ENCODE measurements at places on chromosomes 13 and 19.
A peak's percentile ranks its signal among the peaks of the same experiment; 100 is the strongest.

DNA sequence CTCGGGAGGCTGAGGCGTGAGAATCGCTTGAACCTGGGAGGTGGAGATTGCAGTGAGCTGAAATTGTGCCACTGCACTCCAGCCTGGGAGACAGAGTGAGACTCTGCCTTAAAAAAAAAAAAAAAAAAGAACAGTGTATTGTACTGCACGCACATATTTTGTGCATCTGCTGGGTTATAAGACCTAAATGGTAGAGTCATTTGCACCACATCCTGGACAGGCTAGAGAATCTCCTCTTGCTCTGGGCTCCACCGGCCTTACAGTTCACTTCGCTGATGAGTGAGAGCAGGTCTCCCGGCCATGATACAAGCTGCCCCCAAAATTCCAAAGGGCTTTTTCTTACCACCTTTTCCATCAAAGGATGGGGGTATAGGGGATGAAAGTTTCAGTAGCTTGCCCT is 7.2 kb upstream of the SAE1 start:
- DNase-seq = no peak

GRCh38 chr13:27354379-27354778 is 70.0 kb upstream of the GTF3A start:
- DNase-seq = peak; percentile 42

- DNase-seq = no peak
Observed at GRCh38 chr13:113548778-113549621, 35.6 kb upstream of the TFDP1 start.

- no peak for DNase-seq
Observed at GRCh38 chr19:3515891-3516422, 9.8 kb downstream of the FZR1 start.

DNA sequence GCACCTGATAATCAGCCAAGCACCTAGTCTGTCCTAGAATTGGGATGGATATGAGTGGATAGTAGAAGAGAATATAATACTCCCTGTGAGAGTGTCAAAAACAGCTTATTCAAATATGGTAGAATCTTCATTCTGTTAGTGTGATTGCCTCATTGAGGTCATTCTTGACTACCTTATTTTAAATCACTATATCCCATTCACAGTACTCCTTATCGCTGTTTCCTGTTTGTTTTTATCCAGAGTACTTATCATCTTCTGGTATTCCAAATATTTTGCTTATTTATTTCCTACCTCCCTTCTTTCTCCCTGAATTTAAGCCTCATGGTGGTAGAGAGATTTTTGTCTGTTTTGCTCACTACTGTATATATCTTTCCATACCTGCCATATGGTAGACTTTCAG is 9.9 kb downstream of the NDFIP2 start:
- no peak for DNase-seq

DNA sequence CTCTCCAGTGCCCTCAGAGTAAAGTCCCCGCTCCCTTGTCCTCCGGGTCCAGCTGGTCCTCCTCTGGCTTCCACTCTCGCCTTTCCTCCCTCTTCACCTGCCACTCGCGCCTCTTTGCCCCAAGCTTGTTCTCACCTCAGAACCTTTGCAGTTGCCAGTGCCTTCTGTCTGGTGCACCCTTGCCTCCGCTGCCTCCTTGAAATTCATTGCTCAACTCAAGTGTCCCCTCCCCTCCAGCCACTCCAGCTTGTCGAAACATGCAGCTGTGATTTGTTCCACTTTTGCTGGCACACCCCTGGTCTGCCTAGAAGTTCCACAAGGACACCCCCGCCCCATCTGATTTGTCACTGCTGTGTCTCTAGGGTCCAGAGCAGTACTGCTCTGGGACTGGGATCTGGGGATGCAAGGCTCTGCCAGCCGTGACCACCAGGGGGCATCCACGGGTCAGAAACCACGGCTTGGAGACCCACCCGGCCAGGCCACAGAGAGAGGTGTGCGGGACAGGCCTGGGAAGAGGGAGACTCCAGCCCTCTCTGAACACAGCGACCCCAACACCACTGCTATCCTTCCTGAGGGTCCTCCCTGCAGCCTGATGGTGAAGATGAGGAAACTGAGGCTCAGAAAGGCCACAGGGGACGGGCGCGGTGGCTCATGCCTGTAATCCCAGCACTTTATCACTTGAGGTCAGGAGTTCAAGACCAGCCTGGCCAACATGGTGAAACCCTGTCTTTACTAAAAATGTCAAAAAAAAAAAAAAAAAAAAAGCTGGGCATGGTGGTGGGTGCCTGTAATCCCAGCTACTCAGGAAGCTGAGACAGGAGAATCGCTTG is 49.9 kb downstream of the AP1M1 start:
- peak; percentile 93 for DNase-seq

- no peak for DNase-seq
Observed at GRCh38 chr19:15995536-15995935, 46.7 kb downstream of the OR10H4 start.

DNA sequence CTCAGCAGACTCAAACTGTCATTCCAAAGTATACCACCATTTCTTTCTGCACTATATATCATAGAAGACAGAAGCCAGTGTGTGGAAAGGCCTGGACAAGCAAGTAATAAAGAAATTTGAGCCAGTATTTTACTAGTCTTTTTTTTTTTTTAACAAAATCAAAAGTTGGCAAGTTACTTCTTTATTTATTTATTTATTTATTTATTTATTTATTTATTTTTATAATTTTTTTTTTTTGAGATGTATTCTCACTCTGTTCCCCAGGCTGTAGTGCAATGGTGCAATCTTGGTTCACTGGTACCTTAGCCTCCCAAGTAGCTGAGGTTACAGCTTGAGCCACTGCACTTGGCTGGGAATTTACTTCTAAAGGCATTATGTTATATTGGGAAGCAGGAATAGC is 25.3 kb downstream of the ZNF493 start:
- DNase-seq = no peak

DNA sequence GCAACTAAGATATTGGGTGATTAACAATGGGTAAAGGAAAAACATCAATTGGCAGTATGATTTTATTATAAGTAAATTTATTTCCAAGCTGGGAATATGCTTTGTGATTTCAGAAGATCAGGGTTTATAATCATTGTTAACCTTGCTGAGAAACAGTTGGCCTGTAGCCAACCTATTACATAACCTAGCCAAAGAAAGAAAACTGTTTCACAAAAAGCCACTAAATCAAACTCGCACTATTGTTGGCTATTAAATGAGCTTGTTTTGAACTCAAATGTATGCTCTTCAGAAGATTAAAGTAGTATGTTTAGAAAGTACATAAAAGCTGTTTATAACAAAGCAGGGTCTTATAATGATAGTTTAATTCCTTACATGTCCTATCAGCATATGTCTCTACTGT is 151.7 kb downstream of the LHFPL6 start:
- DNase-seq = no peak

GRCh38 chr13:112444416-112445399 is 68.6 kb downstream of the SPACA7 start:
- DNase-seq = no peak
